ENCODE measurements at places on chromosomes 7 and 10.

DNA sequence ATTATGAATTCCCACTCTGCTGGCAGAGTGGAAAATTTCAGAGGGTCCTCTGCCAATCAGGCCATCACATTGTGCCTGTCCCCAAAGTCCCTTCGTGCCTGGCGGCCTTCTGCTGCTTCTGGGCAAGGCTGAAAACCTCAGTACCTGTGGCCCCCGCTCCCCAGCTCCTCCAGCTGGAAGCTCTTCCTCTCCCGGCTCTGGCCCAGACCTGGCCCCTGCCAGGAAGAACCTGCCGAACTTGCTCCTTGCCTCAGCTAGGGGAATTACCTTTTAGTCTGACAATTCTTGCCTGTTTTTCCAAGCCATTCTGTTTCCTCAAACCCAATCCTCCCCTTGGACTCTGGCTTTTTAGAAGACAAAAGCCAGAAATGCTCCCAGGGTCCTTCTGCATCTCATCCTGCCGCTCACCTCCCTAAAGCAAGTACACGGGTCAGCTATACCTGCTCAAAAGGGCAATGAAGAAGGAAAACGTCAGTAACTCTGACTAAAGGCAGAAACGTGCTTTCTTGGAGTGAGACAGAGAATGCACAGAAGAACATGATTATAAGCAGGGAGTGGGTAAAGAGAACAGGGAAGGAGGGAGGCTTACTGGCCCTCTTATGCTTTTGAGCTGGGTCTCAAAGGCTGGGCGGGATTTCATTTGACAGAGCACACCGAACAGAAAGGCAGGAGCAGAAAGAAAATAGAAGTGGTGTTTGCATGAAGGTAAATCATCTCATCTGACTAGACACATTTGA is 28.1 kb upstream of the TRIL start:
- DNase-seq: no peak

GRCh38 chr7:93203496-93203895 is 22.8 kb downstream of the HEPACAM2 start:
- DNase-seq: no peak

DNA sequence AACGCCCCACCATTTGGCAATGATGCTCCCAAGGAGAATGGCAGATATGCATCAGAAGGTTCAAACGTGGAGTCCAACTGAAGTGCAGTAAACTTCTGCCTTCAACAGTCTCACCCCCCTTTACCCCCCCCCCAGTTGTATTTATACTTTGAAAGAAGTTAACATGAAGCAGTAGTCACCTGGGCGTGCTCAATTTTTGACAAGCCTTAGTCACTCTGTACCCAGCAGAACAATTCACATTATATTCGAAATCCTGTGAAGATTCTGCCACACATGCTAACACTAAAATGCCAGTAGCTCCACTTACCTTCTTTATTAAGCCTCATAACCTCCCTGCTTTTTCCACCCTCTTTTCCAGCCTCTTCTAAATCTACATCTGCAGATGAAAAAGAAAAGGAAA is 894 bp downstream of the ATXN7L1 start:
- DNase-seq: no peak

GRCh38 chr7:92634924-92635519 is 44.8 kb upstream of the FAM133B start:
- DNase-seq: no peak

DNA sequence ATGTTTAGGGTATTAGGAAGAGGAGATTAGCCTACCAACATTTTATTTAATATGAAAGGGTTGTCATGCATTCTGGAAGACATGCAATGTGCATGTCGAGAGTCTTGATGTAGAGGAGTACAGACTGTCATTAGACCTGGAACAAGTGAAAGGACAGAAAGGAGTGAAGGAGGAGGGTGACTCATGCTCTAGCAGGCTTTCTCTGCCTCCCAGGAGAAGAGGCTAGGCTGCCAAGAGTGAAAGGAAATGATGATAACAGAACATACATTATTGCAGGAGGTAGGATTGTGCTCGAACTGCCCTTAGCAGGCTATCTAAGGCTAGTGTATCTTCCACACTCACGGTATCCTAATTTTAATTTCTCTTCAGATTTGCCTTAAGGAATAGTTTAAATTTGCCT is 228.8 kb downstream of the EXOC4 start:
- DNase-seq: peak; percentile 36

DNA sequence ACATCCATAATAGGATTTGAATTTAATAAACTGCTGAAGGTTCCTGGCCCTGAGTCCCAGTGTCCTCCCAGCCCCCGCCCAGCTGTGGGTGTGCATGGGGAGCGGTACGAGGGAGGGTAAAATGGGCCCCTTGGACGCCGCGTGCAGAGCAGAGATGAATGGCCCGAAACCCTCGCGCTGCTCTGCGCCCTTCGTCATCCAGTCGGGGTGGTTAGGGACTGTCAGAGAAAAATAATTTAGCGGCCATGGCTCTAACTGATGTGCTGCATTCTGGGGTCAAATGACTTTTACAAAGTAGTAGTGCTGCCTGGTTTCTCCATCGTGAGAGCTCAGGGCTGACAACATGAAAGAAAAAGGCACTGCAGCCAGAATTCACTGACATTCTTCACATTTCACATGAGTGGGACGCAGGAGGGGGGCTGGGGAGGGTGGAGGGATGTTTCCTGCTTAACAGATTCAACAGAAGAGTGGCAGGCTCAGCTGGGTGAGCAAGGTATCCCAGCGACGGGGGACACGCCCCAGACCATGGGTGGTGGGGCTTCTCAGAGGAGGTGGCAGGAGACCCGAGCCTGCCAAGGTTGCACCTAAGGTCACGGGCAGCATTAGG is 304.5 kb downstream of the WDR37 start:
- DNase-seq: no peak

DNA sequence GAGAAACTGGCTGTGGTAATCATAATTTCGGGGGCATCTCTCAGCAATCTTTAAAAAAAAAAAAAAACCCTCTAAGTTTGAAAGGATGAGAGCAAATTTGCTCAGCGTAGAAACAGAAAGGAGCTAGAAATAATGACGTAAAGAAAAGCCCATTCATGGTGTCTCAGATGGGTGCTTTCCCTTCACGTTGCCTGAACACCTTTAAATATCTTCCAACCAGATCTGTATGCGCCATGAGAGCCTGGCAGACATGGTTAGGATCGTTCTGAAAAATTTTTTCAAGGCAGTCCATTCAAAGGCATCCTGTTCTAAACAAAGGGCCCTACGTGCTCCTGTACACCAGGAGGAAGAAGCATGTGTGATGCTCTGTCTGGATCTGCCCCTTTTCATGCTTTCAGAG is 141.2 kb upstream of the C1QL3 start:
- DNase-seq: no peak

- DNase-seq: no peak
These were observed 72.8 kb upstream of the FAM20C start for GRCh38 chr7:119392-120163.

DNA sequence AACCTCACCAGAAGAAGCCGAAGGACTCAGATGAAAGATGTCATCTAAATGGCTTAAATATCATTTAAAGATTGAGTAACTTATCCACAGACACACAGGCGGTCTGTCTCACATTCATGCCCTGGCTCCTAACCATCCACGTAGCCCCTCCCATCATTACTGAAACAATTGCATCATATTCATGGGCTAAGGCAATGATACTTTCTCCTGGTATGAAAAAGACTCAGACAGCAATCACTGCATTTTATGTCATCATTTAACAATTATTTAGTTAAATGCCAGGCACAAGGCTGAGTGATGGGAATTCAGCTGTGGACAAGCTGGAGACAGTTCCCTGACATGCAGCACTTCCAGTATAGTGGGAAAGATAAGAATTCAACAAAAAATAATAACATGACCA is 11.2 kb upstream of the TECTB start:
- peak; percentile 25 for DNase-seq

GRCh38 chr7:57399972-57400371 is 50.0 kb upstream of the ZNF716 start:
- no peak for DNase-seq

DNA sequence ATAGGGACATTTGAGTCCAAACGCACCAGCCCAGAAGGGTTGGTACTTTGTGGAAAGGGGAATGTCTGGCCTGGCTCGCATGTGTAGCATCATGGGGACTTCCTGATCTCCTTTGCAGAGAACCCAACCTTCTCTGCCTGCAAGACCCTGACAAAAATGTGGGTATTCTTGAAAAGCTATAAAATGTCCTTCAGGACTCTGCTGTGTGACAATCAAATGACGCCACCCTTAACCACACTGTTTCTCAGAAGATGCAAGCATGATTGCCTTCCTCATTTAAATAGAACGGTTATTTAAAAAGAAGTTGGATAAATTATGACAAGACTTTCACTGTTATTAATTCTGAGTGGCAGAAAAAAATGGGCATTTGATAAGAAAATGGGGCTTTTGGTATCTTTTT is 15.1 kb upstream of the GPR15LG start:
- no peak for DNase-seq

- DNase-seq: peak; percentile 73
These were observed 28.5 kb downstream of the GET4 start for GRCh38 chr7:904847-905246.

- no peak for DNase-seq
These were observed 52.7 kb downstream of the TMEM26 start for GRCh38 chr10:61400524-61400923.

DNA sequence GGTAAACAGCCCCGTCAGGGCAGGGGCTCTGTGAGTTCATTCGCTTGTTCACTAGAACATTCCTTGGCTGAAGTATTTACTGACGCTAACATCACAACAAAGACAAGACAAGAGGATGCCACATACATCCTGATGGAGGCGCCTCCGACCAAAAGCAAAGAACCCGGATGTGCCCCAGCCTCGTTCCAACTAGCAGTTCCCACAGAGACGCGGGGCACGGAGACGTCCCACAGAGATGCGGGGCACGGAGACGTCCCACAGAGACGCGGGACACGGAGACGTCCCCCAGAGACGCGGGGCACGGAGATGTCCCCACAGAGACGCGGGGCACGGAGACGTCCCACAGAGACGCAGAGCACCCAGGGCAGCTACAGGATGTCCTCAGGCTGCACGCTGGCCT is 35.4 kb upstream of the CFAP46 start:
- no peak for DNase-seq

DNA sequence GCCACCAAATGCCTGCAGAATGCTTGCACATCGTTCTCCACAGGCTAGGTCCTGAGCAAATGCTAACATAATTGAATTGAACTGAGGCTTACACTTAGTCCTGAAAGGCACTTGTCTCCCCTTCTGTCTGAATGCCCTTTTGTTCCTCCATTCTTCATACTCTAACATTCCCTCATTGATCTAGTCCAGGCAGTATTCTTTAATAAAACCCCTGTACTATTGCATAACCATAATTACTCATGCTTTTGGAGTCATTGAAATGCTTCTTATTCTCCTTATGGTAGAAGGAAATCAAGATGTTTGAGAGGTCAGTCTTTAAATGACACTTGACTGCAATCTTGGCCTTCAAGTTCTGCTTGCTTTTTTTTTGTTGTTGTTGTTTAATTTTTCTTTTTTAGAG is 7.1 kb downstream of the PI4K2A start:
- DNase-seq: peak; percentile 40

GRCh38 chr7:158596309-158596708 is 8.7 kb upstream of the PTPRN2 start:
- no peak for DNase-seq

DNA sequence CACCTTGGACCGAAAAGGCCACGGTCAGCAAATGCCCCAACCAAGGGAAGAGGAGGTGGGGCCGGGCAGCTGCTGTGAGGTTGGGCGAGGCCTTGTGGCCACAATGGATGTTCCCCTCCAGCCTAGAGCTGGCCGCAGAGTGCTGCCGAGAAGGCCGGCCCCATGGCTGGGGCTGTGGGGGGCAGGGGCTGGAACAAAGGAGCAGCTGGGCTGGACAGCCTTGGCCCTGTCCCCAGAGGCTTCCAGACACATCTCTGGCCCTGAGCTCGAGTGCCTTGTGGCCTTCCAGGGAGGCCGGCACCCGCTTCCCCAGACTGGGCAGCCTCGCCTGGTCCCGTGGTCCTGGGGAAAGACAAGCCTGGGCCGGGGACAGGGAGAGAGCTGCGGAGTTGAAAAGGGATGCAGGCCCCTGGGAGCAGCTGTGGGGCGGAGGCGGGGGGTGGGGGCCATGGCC is 88.0 kb downstream of the PDGFA start:
- no peak for DNase-seq

GRCh38 chr10:86446440-86446839 is 75.2 kb downstream of the WAPL start:
- no peak for DNase-seq

GRCh38 chr7:50304911-50305582 is 531 bp downstream of the IKZF1 start:
- no peak for DNase-seq

GRCh38 chr10:122102869-122103525 is 114.0 kb downstream of the TACC2 start:
- peak; percentile 45 for DNase-seq

GRCh38 chr10:127834221-127834620 is 58.5 kb downstream of the CLRN3 start:
- no peak for DNase-seq

DNA sequence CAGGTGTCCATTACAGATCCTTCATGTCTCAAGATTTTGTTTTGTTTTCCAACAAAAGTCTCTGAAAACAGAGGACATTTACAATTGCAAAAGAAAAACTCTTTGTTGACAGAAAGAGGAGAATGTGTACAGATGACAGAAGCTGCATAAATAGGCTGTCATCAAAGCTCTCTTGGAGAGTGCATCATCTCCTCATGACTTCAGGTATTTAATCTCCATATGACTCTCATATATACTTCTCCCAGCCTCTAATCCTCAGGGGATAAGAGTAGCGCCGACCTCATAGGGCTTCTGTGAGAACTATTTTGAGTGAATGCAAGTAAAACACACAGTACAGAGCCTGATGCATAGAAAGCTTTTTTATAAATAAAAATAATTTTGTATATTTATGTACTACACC is 48.1 kb upstream of the SEPTIN7 start:
- no peak for DNase-seq

- DNase-seq: no peak
These were observed 3.7 kb downstream of the NPFFR1 start for GRCh38 chr10:70280099-70280498.

GRCh38 chr7:26696161-26696560 is 168.2 kb downstream of the SKAP2 start:
- DNase-seq: no peak

GRCh38 chr7:90262438-90262837 is 17.5 kb downstream of the CFAP69 start:
- peak; percentile 15 for DNase-seq

DNA sequence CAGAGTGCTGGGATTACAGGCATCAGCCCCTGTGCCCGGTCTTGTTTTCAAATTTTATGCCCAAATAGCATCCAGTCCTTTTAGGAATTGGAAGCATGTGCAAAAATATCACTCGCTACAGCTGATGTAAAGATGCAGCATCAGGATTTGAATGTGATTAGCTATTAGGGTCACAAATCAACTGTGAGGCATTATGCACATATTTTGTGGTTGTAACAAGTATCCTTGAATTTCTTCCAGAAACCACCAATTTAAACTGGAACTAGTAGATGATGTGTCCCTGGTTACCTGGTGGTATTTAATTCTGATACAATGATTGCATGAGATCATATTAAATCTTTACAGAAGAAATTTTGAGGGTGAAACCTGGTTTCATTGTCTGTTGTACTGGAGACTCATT is 41.0 kb upstream of the ITGA8 start:
- DNase-seq: no peak

- no peak for DNase-seq
These were observed 250.3 kb downstream of the TCERG1L start for GRCh38 chr10:131061216-131061615.

GRCh38 chr7:81873559-81873958 is 103.7 kb upstream of the HGF start:
- no peak for DNase-seq

- DNase-seq: peak; percentile 93
These were observed 110.3 kb upstream of the LANCL2 start for GRCh38 chr7:55254596-55255495.

GRCh38 chr7:143265017-143265693 is 1.9 kb downstream of the GSTK1 start:
- DNase-seq: no peak

All from AG08396 (cell line).